ENCODE measurements at places on chromosomes 2 and 18.

- peak; percentile 62 for DNase-seq
Measured at GRCh38 chr2:82527124-82527523, 1932.0 kb downstream of the SUCLG1 start.

- no peak for DNase-seq
Measured at GRCh38 chr18:14074187-14074586, 58.0 kb downstream of the ZNF519 start.

- DNase-seq, result no peak
Measured at GRCh38 chr18:26091047-26091630, 726 bp upstream of the SS18 start.

GRCh38 chr2:126748188-126748760, 92.3 kb downstream of the GYPC start:
- no peak for DNase-seq

DNA sequence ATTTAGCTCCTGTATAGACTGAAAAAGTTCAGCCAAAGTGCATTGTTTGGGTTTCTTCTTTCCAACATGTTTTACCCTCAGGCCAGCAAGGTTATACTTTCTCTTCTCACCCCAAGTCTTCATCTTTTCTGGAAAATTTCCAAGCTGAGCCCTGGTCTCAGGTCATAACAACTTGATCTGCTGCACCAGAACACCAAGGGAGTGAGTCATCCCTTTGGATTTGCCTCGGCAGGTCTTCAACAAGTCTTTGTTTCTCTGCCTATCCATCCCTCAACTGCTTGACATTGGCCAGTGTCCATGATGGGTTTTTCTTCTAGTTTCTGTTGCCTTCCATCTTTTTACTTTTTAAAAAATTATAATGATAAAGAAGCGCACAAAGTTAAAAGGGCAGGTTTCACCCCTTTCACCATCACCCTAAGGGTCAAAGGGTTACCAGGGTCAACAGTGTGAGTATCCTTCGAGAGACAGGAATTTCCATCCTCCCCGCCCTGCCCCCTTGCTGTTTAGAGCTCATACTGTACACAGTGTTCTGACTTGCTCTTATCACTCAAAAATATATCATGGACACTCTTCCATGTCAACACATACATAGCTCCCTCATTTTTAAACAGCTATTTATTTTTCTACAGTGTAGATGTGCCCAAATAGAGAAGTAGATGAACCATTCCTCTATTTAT, 5.7 kb upstream of the SPATS2L start:
- DNase-seq, result no peak

- DNase-seq, result no peak
Measured at GRCh38 chr2:43622931-43623451, 14.1 kb upstream of the PLEKHH2 start.

DNA sequence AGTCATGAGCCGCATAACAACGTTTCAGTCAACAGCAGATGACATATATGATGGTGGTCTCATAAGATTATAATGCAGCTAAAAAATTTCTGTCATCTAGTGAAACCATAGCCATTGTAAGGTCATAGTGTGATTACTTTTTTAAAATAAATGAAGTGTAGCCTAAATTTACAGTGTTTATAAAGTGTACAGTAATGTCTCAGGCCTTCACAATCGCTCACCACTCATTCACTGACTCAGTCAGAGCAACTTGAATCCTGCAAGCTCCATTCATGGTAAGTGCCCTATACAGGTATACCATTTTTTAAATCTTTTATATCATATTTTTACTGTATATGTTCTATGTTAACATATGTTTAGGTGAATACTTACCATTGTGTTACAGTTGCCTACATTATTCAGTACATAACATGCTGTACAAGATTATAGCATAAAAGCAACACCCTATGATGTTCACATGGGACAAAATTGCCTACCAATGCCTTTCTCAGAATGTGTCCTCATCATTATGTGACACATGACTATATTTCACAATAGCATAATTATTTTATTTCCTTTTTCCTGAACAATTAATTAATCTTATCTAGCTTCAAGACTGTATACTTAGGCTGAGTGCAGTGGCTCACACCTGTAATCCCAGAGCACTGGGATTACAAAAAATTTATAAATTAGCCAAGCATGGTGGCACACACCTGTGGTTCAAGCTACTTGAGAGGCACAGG, 1115.9 kb upstream of the ZEB2 start:
- no peak for DNase-seq

DNA sequence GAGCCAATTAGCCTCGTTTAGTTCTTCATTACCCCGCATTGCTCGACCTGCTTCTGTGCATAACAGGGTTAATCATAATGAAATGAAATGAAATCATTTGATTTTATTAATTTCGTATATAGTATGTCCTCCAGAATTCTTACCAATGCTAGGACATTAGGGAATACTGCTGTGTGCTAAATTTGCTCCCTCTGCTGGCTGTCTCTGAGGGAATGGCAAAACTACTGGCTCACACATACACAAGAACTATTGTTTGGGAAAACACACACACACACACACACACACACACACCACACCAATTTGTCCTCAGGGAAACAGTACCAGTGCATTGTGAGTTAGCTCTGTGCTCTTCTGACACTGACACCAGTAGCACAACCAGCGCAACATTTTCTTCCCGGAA, 273.3 kb upstream of the TCF4 start:
- DNase-seq, result peak; percentile 2

GRCh38 chr2:2848621-2849333, 517.7 kb upstream of the MYT1L start:
- DNase-seq, result peak; percentile 9

GRCh38 chr2:74714691-74715080, 60.6 kb downstream of the SEMA4F start:
- DNase-seq, result peak; percentile 22

DNA sequence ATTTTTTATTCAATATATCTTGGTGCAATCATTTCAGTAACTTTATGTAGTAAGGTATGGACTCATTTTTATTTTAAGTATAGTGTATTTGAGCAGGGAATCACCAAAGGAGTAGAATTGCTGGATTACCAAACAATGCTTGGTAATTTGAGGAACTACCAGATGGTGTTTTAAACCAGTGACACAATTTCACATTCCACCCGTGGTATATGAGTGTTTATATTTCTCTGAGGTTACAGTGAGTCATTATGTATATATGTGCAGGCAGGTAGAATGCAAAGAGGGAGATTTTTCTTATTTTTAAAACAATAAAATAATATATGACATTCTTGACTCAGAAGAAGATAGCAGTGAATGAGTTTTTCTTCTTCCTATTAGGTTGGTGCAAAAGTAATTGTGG, 596.9 kb downstream of the DCC start:
- no peak for DNase-seq

- DNase-seq, result no peak
Measured at GRCh38 chr18:63378919-63379638, 12.1 kb upstream of the KDSR start.

DNA sequence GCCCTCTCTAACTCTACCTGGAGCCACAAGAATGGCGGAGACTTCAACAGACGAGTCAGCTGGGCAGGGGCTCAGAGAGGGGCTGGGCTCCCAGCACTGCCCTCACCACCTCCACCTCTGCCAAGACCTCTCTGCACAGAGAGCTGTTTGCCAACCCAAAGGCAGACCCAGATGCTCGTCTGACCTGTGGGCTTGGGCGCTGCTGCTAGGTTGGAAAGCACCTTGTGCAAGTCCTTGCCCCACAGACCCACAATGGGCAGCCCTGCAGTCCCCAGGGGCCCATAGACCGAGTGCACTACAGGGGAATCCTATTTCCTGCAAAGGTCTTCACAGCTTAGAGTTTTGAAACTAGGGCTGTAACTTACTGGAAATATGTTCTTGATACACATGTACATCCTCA, 13.3 kb downstream of the ACKR3 start:
- no peak for DNase-seq

GRCh38 chr2:230842473-230842872, 22.3 kb upstream of the ITM2C start:
- DNase-seq, result no peak

Measured in common myeloid progenitor, CD34-positive (primary cell).